D721Med (cell line): ENCODE measurements at places on chromosomes 7 and 10.

DNA sequence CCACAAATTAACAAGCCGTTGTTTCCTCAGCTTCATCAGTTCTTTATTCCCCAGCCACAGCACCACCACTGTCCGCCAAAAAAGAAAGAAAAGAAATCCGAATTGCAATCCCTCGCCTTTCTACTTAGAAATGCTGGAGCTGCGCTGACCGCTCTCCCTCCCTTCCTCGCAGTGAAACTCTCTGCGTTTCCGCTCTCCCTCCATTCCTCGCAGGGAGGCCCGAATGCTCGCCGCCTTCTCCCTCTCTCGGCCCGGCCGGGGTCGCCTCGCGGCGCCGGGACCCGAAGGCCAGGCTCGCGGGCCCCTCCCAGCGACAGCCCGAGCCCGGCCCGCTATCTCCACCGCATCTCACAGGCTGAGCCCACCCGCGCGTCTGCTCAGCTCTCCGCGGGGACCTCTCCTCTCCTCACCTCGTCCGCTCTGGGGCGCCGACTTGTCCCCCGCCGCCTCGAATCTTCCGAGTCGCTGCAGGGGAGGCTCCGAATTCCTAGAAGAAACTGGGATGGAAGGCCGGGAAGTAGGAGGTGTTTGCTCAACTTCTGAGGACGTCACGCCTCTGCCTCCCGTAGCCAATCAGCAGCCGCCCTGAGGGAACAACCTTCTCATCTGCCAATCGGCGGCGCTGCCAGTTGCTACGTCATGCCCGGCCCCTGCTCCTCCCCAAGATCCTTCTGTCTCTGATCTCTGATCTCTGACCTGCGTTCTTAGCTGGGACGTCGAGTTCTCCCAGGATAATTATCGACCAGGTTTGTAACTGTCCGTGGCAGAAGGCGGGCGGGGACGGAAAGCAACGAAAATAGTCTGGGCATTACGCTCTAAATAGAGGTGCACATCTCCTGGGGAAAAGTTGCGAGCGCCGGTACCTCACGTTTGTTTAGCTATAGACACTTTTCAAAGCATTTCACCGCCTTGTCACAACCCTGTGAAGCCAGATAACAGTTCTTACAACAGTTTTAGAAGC, at the start of gene AASS:
Gene AASS (minus strand): TSS at position 499 of the 961 bp plus-strand sequence. CDS start 10,523 bp downstream, outside the sequence.
- peak; percentile 48 for DNase-seq

GRCh38 chr10:78875331-78875877, 193.4 kb upstream of the ZMIZ1 start:
- no peak for DNase-seq

GRCh38 chr10:81873932-81874816, 820 bp upstream of the NRG3 start:
- DNase-seq = peak; percentile 65

- DNase-seq = no peak
These were observed 57.2 kb downstream of the PROSER2 start for GRCh38 chr10:11880151-11881029.

GRCh38 chr10:132488231-132488821, 49.3 kb upstream of the INPP5A start:
- DNase-seq = no peak

GRCh38 chr7:86094166-86094669, 549.5 kb upstream of the GRM3 start:
- DNase-seq = no peak

GRCh38 chr7:157703131-157703530, 366.3 kb downstream of the DNAJB6 start:
- no peak for DNase-seq

DNA sequence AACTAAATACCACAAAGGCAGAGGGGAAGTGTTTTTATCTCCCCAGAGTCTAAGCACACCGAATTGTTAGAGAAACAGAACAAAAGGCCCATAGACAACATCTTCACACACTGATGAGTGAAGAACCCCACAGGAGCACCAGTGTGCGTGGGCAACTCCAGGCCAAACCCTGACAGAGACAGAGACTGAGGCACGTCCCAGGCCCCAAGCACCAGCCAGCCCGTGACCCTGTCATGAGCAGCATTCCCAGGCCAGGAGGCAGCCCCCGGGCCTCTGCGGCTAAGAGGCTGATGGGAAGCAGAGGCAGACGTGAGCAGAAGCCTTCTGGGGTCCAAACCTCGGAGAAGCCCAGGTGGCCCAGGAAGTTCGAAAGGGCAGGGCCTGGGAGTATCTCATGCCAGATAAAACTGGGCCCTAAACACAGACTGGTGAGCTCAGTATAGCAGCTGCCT, 184.4 kb downstream of the TCERG1L start:
- DNase-seq = no peak

- no peak for DNase-seq
These were observed 165.9 kb upstream of the VIPR2 start for GRCh38 chr7:159310457-159311171.

DNA sequence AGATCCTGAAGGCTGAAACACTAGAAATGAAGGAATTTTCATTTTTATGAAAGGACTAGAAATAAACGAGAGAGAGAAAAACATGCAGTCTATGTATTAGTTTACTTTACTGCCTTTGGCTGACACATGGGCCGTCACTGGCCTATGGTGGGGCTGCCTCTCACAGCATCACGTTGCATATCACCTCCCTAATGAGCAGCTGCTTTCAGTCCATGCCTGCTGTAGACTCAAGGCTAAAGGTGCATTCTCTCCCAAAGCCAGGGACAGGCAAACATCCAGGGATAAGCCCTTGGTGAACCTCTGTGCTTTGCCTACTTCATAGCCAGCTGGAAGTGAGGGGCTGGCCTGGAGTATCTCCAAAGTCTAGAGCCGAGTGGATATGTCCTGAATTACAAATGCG, 359.4 kb downstream of the GPAM start:
- no peak for DNase-seq

DNA sequence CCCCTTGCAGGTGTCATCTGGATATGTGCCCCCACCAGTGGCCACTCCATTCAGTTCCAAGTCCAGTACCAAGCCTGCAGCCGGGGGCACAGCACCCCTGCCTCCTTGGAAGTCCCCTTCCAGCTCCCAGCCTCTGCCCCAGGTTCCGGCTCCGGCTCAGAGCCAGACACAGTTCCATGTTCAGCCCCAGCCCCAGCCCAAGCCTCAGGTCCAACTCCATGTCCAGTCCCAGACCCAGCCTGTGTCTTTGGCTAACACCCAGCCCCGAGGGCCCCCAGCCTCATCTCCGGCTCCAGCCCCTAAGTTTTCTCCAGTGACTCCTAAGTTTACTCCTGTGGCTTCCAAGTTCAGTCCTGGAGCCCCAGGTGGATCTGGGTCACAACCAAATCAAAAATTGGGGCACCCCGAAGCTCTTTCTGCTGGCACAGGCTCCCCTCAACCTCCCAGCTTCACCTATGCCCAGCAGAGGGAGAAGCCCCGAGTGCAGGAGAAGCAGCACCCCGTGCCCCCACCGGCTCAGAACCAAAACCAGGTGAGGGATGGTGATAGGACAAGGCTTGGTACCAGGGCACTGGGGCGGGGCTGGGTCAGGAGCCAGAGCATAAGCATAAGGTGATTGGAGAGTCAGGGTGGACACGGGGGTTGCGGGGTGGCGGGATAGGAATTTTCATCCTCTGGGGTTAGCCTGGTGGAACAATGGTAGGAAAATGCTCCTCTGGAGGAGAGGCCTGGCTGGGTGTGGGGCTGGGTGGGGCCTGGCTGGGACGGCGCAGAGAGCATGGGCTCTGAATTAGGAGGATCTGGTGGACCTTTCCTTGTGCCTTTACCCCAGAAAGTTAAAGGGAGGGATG, 1.9 kb downstream of the ZYX start:
- DNase-seq = no peak

DNA sequence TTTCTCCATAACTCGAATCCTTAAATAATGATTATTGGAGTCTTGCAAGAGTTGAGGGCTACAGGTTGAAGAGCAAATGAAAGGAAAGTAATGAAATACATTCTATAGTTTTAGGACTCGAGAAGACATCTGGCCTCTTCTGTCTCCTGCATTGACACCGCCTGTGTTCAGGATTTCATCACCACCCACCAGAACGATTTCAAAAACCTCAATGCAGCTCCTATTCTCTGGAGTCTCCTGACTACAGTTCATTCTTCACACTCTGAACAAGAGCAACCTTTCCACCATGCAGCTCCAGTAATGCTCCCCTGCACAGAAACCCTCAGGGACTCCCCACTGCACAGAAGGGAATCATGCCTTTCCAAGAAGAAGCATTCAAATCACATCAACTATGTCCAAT, 5.5 kb downstream of the IL15RA start:
- DNase-seq = no peak

DNA sequence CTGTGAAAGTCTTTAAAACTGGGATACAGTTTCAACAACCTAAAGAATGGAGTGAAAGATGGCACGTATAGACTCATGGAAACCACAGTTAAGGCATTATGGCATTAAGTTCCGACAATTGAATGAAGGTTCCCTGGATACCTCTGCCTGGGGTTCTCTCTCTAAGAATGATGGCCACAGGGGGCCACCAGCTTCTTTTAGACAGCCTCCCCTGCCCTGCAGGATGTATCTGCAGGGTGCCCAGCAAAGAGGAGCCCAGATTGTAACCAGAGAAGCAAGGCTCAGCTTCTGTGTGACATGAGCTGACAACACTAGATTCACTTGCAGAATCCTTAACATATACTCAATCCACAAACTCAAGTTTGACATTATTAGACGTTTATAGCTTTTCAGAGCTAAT, 645.4 kb downstream of the PARD3 start:
- no peak for DNase-seq

DNA sequence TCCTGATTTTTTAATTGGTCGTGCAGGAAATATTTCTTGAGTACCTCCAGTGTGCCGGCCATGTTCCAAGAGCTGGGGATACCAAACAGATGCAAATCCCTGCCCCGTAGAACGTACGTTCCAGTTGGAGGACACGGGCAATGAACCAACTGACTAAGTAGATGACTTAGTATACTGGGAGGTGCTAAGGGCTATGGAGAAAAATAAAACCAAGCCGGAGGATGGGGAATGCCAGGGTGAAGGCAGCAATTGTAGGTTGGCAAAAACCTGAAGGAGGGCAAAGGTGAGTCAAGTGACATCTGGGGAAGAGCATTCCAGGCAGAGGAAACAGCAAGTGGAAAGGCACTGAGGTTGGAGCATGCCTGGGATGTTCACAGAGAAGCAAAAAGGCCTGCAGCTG, 6.8 kb upstream of the VSIR start:
- no peak for DNase-seq

DNA sequence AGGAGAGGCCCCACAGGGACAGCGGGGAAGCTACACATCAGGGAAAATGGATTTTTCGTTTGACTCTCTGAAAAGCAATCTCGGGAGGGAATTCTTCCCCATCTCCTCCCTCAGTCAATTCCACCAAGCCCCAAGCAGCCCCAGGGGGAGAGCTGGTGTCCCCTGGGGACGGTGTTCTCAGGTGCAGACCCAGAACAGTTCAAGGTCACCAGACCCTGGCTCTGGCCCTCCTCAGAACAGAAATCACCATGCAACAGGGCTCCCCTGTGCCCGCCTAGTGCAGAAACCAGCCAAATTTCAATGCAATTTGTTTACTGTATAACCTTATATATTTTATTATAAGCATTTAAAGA, 34.1 kb downstream of the GSDME start:
- DNase-seq = no peak

DNA sequence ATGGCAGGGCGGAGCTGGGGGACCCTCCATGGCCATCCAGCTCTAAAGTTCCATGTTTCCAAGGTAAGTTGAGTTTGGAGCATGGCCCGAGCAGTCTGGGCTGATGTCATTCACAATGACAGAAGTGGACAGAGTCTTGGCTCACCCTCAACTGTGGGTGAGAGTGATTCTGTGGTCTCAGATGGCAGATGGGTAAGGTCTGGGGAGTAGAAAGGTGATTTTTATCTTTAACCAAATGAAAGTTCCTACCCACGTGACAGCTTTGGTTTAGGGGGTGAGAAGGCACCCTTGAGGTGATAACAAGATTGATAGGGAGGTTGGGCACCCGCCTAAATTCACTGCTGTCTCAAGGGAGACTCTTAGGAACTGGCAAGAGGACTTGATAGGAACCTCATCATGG, 57.6 kb upstream of the PDZD8 start:
- DNase-seq = no peak

GRCh38 chr10:110492069-110492822, 5.5 kb upstream of the DUSP5 start:
- no peak for DNase-seq

DNA sequence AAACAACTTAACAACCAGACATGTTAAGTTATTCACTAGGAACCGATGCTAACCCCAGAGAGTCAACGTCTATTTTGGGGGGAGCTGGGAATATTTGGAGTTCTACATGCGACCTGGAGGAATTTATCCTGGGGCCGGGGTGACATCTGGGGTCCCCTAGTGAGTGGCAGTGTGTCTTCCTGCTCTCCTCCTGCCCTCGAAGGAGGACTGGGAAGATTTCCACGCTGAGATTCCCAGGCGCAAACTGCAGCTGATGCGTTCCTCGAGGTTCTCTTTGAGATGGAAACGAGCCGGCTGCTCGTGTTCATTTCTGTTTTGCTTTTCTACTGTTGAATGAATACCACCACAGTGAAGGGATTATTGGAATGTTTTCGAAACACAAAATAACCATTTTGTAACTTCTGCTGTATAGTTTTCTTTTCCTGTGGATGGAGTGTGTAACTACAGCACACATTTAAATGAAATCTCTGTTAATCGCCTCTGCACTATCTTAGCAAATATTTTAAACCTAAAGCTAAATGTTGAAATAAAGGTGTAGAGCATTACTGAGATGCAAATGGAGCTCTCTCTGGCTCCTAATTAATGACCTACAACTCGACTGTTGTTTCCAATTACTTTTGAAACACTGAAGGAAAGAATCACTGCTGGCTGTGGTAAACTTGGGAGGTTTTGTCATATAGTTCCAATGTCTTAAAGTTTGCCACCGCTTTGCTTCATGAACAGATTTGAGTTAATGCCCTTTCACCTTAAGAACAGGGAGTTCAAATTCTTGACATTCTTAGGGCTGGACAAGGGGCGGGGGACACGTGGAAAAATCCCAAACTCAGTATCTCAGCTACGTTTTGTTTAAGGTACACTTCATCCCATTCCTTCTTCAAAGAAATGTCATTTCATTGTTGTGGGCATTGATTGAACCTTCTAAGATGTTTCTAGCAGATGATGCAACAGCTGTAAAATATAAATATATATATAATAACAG, 21.1 kb downstream of the GATA3 start:
- DNase-seq = no peak

- DNase-seq = no peak
These were observed 4.2 kb upstream of the CCM2 start for GRCh38 chr7:44995555-44996493.

DNA sequence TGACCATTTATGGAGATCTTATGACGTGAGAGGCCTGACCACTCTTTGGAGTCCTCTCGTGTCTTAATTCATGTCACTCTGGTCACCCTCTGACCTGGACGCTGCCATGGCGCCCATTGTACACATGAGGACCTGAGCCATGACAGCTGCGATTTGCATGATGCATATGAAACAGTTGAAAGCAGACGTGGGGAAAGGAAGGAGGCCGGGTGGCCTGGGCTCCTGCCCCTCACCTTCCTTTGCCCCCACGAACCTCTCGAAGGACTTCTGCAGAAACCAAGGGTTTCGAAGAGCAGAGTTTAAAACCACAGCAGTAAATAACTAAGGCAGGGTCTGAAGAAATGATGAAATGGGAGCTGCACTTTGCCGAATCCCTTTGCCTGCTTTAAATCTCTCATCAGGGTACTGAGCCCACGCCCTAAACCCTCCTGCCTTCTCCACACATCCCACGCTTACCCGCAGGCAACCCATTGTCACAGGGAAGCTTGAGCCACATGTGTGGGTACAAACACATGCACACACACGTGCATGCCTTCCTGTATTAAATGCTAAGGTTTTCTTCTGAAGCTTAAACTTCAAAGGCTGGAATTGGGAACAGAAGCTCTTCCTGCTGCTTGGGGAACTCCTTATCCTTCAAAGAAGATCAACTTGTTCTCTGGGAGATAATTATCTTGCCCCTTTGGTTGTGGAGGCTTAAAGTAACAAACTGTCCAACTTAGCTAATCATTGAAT, 11.7 kb upstream of the CALML3 start:
- peak; percentile 32 for DNase-seq
